ENCODE measurements at places on chromosomes 5 and 9.

DNA sequence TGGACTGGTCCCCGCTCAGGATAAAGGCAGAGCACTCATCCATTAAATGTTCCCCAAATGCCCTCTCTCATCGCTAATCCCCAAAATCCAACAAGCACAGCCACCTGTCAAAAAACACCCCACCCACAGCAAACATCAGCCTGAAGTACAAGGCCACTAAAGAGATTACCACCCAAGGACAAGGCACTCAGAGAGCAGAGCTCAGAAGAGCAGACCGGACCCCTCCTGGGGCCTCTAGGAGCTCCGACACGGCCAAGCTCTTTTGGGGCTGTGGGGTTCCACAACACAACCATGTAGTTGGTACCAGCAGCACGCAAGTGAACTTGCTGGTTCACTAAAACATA, 9.8 kb downstream of the VDAC1 start:
- DNase-seq = no peak

DNA sequence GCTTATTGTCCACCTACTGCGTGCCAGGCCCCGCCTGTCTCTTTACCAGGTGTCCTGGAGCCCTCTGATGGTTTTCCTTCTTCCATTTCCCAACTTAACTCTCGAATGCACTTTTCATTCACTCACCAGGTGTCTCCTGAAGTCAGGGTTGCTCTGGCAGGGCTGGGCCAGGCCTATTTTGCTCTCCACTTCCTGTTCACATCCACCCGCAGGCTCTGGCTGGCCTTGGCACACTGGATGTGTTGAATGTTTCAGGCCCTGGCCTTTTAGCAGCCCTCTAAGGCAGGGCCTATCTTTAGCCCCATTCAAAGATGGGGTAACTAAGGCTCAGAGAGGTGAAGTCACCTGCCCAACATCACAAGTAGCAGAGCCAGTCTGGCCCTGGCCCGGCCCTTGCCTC, 16.4 kb downstream of the LRRC8A start:
- DNase-seq = no peak

- no peak for DNase-seq
Observed at GRCh38 chr5:178625679-178626483, 969 bp downstream of the CLK4 start.

- no peak for DNase-seq
Observed at GRCh38 chr5:1555011-1555807, 31.4 kb upstream of the LPCAT1 start.

GRCh38 chr5:127923804-127924570, 159.6 kb upstream of the SLC12A2 start:
- DNase-seq = no peak

DNA sequence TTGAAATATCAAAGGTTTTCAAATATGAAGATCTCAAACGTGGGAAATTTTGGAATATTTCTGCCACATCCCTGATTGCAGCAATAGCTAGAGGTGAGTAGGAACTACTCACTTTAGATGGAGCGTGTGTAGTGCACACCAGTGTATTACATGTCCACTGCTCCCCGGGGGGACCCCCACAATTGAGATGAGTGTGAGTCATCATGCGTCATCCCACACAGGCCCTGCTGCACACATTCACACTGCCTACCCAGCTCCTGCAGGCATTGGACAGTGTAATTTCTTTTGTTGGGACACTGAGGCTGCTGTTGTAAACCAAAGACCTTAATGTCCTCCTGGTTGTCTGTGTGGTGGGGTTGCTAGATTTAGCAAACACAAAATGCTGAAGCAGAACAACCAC, 280.0 kb downstream of the GAS1 start:
- no peak for DNase-seq

DNA sequence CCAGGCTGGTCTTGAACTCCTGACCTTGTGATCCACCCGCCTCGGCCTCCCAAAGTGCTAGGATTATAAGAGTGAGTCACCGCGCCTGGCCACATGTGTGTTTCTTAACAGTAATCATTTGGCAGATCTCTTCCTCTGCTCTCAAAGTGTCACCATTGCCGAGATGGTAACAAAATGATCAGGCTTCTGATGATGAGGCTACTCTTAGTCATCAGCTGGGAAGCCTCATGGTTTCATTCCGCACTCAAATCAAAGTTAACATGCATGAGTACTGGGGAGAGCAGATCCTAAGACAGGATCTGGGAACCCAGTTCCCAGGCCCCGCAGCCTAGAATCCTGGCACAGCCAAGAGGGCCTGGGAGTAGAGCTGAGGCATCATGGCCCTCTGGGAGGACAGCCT, 27.4 kb downstream of the BARHL1 start:
- DNase-seq = no peak

DNA sequence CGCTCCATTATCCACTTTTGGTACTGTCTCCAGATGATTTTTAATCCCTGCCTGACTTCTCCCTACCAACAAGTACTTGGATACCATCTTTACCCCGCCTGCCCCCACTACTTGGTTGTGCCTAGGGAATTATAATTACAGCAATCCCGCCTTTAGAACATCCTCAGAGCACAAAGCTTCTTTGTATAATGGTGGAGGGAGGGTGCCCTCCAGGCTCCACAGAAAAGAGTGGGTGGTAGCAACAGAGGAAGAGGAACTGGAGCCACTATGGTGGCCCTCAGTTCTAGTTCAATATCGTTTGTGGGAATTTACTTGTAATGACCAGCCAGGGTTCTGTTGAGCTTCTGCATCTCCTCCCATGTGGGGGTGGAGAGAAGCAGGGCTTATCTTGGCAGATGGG, 79.0 kb upstream of the RNF38 start:
- DNase-seq = no peak

DNA sequence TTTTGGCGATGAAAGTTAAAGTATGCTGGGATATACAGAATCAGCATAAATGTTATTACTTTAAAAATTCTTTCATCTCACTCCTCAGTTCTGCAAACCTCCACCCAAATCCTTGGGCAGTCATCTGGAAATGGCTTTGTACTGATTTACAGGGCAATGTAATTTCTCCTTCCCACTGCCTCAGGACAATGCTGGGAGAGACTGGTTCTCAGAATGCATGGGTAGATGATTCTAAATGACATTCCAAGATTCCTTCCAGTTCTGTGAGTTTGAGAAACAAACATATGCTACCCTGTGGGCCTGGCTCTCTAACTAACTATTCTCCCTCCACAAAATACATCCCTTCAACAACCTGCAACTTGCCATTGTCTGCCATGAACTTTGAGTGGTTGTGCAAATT, 7.5 kb upstream of the PSAT1 start:
- no peak for DNase-seq

GRCh38 chr5:133461796-133462516, 150.4 kb downstream of the FSTL4 start:
- DNase-seq = no peak

DNA sequence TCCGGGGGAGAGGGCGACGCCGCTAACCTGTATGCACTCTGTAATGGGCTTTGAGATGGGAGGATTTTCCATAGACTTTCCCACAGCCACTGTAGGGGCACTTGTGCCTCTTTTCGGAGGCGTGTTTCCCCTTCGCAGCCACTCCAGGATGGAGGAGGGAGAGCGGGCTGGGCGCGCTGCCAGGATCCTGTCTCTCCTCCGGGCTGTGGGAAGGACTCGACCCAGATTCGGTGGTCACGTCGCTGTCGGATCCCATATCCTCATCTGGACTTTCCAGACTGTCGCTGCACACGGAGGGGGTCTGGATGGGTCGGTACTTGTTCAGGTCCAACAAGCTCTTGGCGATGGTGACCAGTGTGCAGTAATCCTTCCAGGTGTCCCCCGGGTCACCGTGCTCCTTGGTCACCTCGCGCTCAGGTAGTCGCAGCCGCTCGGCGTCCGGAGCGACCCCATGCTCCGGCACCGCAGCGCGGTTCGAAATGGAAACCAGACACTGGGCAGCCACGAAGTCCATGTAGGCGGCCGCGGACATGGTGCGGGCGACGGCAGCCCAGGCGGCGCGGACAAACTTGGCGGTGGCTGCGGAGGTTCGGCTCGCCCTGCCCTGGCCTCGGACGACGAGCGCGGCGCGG, 1.5 kb downstream of the KLF9 start:
- DNase-seq = no peak
